Fibroblast of lung (primary cell): ENCODE measurements at places on chromosomes 1 and 21. TPM values are rescaled to one million over a fixed set of nuclear protein-coding genes. Genes with fewer than 3 reads are reported as not detected.

GRCh38 chr1:206514813-206515387, 7.6 kb downstream of the RASSF5 start:
- H3K27ac ChIP-seq = no peak overlapping the region
- DNase-seq = peak; percentile 19

- no peak overlapping the region for H3K4me3 ChIP-seq
- no peaks in the 10 kb centered on the region for H3K4me1 ChIP-seq
- no peaks in the 10 kb centered on the region for H3K36me3 ChIP-seq
- peaks cover 3% of the 10 kb centered on the region for H3K27me3 ChIP-seq
- H3K27ac ChIP-seq = no peak overlapping the region
Measured at GRCh38 chr1:40936931-40937339, 42.6 kb upstream of the CTPS1 start.

The BEND5 gene
- 0.77 TPM in 1 of 2 replicates, not detected in the other for total RNA-seq

GRCh38 chr1:109104364-109105151, 9.4 kb upstream of the ELAPOR1 start:
- H3K4me1 ChIP-seq = no peaks in the 10 kb centered on the region
- H3K4me3 ChIP-seq = no peak overlapping the region
- no peaks in the 10 kb centered on the region for H3K36me3 ChIP-seq
- no peak overlapping the region for H3K27ac ChIP-seq
- no peaks in the 10 kb centered on the region for H3K27me3 ChIP-seq

- peak; percentile 73 for DNase-seq
- no peak overlapping the region for H3K4me3 ChIP-seq
Measured at GRCh38 chr21:29190923-29191331, 60.5 kb downstream of the MAP3K7CL start.

- no peaks in the 10 kb centered on the region for H3K4me1 ChIP-seq
- no peak for DNase-seq
- no peaks in the 10 kb centered on the region for H3K27me3 ChIP-seq
- H3K36me3 ChIP-seq = no peaks in the 10 kb centered on the region
- H3K4me3 ChIP-seq = no peak overlapping the region
- no peak overlapping the region for H3K27ac ChIP-seq
Measured at GRCh38 chr1:68270951-68271350, 38.6 kb upstream of the WLS start.

The HCRTR1 gene
- total RNA-seq = not detected in 2 replicates

DNA sequence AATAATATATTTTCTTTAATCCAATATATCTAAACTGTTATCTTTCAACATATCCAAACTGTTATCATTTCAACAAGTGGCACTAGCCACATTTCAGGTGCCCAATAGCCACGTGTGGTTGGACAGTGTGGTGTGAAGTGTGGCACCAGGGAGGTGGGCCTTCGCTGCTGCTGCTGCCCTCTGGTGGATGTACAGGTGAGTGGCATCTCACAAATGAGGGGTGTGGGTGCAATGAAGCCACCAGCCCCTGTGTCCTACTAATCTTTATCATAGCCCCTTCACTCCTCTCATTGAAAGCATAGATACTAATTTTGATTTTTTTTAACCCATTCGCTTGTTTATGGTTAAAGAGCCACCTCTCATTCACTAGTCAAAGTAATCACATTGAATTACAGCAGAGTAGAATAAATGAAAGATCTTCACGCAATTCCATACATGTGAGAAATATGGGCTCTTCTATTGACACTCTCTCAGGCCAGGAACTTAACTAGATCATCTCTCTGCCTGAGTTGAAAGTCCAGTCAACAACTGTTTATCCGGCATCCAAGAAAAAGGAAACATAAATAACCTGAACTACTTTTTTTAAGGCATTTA, 499.2 kb downstream of the OMA1 start:
- no peaks in the 10 kb centered on the region for H3K27me3 ChIP-seq
- no peak overlapping the region for H3K27ac ChIP-seq
- no peaks in the 10 kb centered on the region for H3K4me1 ChIP-seq
- DNase-seq = peak; percentile 6

- no peaks in the 10 kb centered on the region for H3K4me1 ChIP-seq
- H3K36me3 ChIP-seq = no peaks in the 10 kb centered on the region
- DNase-seq = no peak
- H3K27ac ChIP-seq = no peak overlapping the region
Measured at GRCh38 chr21:43355266-43355924, 71.5 kb downstream of the SIK1 start.

The C8B gene
- not detected in 2 replicates for total RNA-seq

- no peaks in the 10 kb centered on the region for H3K36me3 ChIP-seq
- peaks cover 16% of the 10 kb centered on the region for H3K4me1 ChIP-seq
- peak; percentile 70 for DNase-seq
Measured at GRCh38 chr1:95033843-95034242, 38.9 kb downstream of the ALG14 start.

GRCh38 chr21:17351766-17352165, 161.1 kb upstream of the CXADR start:
- H3K27ac ChIP-seq = no peak overlapping the region
- H3K4me1 ChIP-seq = no peaks in the 10 kb centered on the region
- no peak for DNase-seq
- no peaks in the 10 kb centered on the region for H3K27me3 ChIP-seq
- no peaks in the 10 kb centered on the region for H3K36me3 ChIP-seq

DNA sequence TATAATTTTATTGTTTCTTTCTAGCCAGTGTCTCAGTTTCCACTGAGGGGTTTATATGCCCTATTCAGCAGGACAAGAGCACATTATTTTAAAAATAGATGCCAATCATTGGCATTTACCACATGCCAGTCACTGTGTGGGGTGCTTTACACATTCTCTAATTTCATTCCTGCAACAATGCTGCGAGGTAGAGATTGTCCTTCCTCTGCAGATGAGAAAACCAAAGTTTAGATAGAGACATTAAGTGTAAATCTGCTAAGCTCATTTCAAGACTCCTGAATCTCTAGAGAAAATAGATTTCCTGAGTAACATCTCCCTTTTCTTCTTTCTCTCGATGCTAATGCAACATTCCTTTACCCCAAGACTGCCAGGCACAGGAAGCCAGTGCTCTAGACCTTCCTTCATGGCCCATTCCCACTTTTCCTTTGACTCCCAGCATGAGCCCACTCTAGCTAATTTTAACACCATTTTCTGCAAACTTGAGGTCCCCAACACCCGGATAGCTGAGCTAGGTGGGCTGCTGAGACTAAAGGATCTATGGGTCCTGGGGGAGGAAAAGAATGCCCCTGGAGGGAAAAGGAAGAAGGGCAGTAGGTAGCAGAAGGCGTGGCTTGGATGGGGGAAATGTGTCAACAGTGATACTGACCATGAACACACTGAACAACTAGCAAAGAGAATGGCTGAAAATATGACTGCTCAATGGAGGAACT, 50.0 kb downstream of the SH3GLB1 start:
- no peaks in the 10 kb centered on the region for H3K27me3 ChIP-seq
- no peaks in the 10 kb centered on the region for H3K4me1 ChIP-seq
- no peak for DNase-seq
- H3K4me3 ChIP-seq = no peak overlapping the region
- H3K27ac ChIP-seq = no peak overlapping the region

DNA sequence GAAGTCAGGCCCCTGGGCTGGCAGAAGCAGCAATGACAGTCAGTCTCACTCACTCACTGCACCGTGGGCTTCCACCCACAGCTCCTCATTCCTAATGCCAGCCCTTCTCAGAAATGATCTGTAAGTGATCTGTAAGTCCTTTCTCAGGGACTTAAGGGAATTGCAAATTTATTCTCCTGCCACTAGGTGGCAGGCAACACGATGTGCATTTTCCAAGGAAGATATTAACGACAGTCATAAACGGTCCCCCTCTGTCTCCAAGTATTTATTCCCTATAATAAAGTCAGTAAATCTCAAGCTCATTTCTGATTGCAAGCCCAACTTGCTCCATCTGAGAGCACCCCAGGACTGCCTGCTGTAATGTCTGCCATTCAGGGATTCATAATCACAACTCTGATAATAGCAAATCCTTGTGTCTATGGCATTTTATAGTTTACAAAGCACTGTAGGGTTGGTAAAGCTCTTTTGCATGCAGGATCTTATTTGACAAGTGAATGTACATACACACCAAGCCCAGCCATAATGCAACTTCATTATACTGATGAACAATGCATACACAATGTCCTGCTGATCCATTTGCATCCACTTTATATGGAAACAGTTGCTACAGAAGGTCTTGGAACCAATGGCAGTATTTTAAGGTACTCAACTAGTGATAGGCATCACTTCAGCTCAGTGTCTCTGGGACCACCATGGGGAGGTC, 380.5 kb upstream of the CAMK1G start:
- H3K27me3 ChIP-seq = no peaks in the 10 kb centered on the region
- peak; percentile 59 for DNase-seq
- H3K4me1 ChIP-seq = no peaks in the 10 kb centered on the region

The SELL gene
- under 0.01 and 0.17 TPM in 2 replicates for total RNA-seq

The SLC45A3 gene
- total RNA-seq = 1.5 and 2.3 TPM in 2 replicates

DNA sequence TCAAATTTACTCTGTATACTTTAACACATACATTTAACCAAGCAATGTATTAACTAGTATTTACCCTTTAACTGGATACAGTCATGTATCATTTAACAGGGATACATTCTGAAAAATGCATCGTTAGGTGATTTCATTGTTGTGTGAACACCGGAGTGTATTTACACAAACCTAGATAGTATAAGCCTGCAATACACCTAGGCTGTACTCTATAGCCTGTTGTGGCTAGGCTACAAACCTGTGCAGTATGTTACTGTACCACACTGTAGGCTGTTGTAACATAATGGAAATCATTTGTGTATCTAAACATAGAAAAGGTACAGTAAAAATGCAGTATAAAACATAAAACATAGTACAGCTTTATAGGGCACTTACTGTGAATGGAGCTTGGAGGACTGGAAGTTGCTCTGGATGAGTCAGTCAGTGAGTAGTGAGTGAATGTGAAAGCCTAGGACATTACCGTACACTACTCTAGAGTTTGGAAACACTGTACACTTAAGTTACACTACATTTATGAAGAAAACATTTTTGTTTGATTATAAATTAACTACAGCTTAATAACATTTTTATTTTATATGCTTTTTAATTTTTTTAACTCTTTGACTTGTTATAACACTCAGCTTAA, 21.3 kb downstream of the RGS4 start:
- H3K36me3 ChIP-seq = no peaks in the 10 kb centered on the region
- H3K4me1 ChIP-seq = peaks cover 6% of the 10 kb centered on the region
- DNase-seq = peak; percentile 79
- no peak overlapping the region for H3K27ac ChIP-seq
- no peaks in the 10 kb centered on the region for H3K27me3 ChIP-seq
- H3K4me3 ChIP-seq = no peak overlapping the region

The PTGER3 gene
- total RNA-seq = 0.51 and 1.5 TPM in 2 replicates

- H3K36me3 ChIP-seq = no peaks in the 10 kb centered on the region
- no peak overlapping the region for H3K4me3 ChIP-seq
- no peak for DNase-seq
- H3K27me3 ChIP-seq = no peaks in the 10 kb centered on the region
- H3K27ac ChIP-seq = no peak overlapping the region
Measured at GRCh38 chr1:241654019-241654418, 1.9 kb downstream of the WDR64 start.

DNA sequence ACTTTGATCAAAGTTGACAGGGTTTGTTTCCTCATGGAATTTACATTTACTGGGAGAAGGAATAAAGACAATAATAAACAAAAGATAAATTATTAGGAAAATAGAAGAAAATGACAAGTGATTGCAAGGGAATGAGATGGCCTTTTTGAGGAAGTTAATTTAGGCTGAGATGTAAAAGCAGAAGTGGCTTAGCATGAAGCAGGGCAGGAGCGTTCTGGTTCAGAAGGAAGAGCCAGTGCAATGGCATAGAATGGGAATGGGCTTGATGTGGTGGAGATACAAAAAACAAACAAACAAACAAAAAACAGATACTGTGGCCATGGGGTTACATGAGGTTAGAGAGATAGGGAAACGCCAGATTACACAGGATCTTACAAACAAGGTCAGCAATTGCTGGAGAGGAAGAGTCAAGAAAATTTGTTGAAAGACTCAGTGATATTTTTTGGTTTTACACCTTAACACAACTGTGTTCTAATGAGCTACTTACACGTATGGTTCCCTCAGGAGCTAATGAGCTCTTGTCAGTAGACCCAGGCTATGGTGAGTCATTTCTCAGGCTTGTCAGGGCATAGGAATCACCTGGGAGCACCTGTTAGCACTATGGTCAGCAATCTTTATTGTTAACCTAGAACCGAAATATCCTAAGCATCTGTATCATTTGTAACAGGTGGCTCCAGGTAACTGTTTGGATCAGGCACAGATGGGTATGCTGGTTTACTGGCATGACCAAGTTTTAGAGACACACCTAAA, 8.7 kb upstream of the CADM3 start:
- no peaks in the 10 kb centered on the region for H3K27me3 ChIP-seq
- no peak overlapping the region for H3K4me3 ChIP-seq
- H3K4me1 ChIP-seq = peaks cover 5% of the 10 kb centered on the region

GRCh38 chr1:155253797-155254196, 1.5 kb downstream of the ENTREP3 start:
- peak overlapping the region; percentile 73 for H3K4me3 ChIP-seq
- H3K27ac ChIP-seq = no peak overlapping the region
- H3K27me3 ChIP-seq = no peaks in the 10 kb centered on the region

DNA sequence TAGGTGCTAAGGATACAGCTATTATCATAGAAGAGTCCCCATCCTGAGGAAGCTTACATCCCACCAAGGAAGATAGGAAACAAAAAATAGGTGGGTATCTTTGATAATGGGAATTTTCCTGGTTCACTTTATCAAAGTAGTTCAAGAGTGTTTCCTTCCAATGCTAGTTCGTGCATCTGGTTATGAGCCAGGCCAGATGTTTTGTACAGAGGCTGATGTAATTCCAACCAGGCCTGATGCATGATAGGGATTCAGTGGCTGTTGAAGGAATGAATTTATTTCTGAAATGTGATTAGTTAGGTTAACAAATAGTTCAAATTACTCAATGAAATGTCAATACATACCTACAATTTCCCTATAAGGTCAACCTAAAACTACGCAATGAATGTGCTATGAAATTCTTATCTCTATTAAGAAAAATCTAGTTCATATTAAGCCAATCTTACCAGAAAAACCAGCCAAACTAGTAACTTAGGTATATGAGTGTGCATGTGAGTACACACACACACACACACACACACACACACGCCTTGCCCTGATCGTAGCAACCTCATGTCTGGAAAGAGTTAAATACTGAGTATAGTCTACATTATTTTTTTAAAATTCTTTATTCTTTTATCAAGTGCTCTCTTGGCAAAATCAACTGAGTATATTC, 9.5 kb upstream of the ZBTB18 start:
- H3K4me3 ChIP-seq = no peak overlapping the region
- H3K36me3 ChIP-seq = no peaks in the 10 kb centered on the region
- H3K27me3 ChIP-seq = peaks cover 3% of the 10 kb centered on the region
- DNase-seq = peak; percentile 36

DNA sequence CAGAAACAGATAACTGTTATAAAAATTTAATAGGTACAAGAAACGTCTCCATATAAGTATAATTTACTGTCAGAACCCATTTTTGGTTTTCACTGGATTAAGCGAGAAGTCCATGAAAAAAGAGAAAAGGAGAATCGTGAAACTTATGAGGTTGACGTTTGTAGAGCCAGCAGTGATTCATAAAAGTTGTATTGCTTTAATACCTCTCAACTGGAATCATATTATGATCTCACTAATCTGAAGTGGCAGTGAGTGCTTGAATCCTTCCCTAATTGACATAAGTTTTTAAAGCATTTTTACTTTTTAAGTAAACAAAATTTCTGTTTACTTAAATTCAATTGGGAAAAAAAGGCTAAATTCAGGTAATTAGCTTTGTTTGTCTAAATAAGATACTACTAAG, 315.3 kb downstream of the TPR start:
- no peak overlapping the region for H3K27ac ChIP-seq
- H3K27me3 ChIP-seq = no peaks in the 10 kb centered on the region
- H3K36me3 ChIP-seq = no peaks in the 10 kb centered on the region
- DNase-seq = peak; percentile 26

- no peaks in the 10 kb centered on the region for H3K27me3 ChIP-seq
- no peaks in the 10 kb centered on the region for H3K4me1 ChIP-seq
- DNase-seq = no peak
- H3K27ac ChIP-seq = no peak overlapping the region
- no peaks in the 10 kb centered on the region for H3K36me3 ChIP-seq
Measured at GRCh38 chr1:185565302-185565701, 168.9 kb upstream of the HMCN1 start.
